ENCODE measurements at places on chromosomes 7 and 10. TPM values are rescaled to one million over a fixed set of nuclear protein-coding genes. Genes with fewer than 3 reads are reported as not detected.

Gene FRMPD2
- total RNA-seq: not detected

Gene CHAT
- not detected for total RNA-seq

Gene SPDYE16
- 0.14 TPM for total RNA-seq

Gene GPR85
- 0.16 TPM for total RNA-seq

Gene ODAD2
- 0.56 TPM for total RNA-seq

Gene ARHGEF5
- 13.3 TPM for total RNA-seq

Gene HPSE2
- not detected for total RNA-seq

Gene HIPK2
- 16.1 TPM for total RNA-seq

Gene SLC25A13
- 14.5 TPM for total RNA-seq

- DNase-seq: no peak
Observed at GRCh38 chr10:92241158-92241500, 49.7 kb downstream of the CPEB3 start.

- DNase-seq: no peak
Observed at GRCh38 chr7:111517549-111517951, 44.7 kb downstream of the IMMP2L start.

DNA sequence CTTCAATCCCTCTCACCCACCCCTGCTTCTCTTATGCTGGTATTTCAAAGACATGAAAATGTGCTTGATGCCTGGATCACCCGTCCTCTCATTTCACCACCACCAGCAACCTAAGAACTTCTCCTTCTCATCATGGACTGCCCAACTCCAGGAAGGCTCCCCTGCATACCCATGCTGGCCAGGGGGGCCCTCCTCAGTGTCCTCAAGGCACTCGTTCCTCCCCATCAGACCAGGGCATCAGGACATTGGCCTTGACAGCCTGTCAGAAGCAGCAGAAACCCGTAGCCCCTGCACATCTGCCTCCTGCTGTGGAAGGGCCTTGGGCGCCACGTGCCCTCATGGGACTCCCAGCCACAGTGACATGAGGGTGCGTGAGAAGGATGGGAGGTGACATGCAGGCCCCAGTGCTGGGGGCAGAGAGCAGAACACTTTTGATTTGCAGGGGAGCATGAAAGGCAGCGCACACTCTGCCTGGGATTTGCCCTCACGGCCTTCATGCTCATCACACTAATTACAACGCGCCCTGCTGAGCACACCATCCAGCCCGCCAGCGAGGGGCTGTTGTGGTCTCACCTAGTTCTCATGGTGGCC is 1.9 kb upstream of the HSPA12A start:
- DNase-seq: no peak

DNA sequence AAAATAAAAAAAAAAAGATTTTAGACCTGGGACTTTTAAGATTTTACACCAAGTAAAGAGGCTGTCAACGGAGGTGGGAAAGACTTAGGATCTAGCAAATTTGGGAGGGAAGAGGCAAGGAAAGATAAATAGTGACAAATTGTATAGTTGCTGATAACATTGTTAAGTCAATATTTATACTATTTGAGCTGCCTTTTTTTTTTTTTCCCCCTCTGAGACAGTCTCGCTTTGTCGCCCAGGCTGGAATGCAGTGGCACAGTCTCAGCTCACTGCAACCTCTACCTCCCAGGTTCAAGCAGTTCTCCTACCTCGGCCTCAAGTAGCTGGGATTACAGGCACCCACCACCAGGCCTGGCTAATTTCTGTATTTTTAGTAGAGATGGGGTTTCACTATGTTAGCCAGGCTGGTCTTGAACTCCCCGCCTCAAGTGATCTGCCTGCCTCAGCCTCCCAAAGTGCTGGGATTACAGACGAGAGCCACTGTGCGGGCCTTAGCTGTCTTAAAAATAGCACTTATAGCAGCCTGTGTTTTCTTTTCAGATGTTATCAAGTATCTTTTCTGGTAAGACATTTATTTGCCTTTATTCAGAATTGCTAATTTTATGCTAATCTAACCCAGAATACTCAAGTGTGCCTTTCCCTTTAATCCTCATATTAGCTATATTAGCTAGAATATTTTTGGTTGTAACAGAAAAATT is 94.5 kb downstream of the MMRN2 start:
- no peak for DNase-seq

DNA sequence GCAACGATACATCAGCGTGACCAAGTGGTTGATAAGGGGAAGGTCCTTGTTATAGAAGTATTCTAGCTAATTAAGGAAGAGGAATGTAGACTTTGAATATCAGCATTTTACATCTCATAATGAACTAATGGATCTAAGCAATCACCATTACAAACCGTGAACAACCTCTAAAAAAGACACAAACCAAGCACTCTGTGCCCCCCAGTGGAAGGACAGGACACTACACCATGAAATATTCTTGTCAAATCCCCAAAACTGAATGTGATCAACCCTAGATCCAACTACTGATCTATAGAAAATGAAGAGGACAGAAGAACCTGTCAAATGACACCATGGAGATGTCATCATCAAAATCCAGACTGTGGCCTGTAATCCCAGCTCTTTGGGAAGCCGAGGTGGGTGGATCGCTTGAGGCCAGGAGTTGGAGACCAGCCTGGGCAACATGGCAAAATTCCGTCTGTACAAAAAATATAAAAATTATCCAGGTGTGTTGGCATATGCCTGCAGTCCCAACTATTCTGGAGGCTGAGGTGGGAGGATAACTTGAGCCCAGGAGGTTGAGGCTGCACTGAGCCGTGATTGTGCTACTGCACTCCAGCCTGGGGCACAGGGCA is 111.3 kb upstream of the CARD11 start:
- DNase-seq: peak; percentile 35

DNA sequence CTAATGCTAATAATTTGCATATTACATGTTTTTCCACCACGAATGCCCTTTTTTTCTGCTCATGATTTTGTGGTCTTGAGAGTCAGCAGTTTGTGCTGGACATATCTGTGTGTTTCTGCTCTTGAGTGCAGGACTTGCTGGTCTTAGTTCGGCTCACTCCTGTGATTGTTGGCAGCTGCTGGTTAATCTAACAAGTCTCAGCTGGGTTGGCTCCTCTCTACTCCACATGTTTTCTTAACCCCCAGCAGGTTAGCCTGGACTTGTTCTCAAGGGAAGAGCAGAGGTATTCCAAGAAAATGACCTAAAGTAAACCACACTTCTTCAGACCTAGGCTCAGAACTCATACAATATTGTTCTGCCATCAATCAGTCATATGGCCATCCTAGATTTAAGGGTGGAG is 1238.9 kb downstream of the XPNPEP1 start:
- no peak for DNase-seq

DNA sequence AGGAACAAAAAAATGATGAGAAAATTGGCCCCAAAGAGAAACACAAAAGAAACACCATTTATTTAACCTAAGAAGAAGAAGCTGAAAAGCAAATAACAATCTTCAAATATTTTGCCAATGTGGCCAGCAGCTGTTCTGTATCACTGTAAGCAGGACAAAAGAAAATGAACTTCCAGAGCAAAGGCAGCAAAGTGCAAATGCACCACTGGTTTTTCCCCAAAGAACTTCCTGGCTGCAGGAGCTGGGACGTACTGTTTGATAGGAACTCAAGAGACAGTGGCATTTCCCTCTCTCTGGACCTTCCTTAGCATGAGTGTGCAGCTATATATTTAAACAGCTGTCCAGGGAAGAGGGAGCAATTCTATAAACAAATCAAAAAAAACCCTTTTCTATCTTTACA is 60.4 kb downstream of the RNLS start:
- DNase-seq: no peak

GRCh38 chr7:111108496-111108895 is 17.6 kb downstream of the LRRN3 start:
- no peak for DNase-seq

- DNase-seq: no peak
Observed at GRCh38 chr10:122657729-122658128, 41.9 kb downstream of the C10orf120 start.

DNA sequence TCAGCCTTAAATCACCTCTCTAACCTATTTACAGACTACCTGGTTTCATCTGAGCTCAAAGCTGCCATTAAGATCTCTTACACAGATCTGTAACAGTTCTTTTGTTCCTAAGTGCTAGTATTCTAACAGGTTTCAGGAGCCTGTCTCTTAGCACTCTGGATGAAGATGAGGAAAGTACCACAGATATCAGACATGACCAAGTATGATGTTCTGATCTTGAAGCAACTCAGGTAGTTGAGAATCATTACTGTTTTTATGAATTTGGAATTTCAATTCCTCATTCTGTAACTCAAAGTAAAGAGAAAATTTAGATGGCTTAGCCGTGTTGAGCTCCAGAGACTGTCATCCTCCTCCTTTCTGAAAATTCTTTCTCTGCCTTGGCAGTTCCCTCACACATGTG is 30.8 kb downstream of the CCDC186 start:
- DNase-seq: no peak

DNA sequence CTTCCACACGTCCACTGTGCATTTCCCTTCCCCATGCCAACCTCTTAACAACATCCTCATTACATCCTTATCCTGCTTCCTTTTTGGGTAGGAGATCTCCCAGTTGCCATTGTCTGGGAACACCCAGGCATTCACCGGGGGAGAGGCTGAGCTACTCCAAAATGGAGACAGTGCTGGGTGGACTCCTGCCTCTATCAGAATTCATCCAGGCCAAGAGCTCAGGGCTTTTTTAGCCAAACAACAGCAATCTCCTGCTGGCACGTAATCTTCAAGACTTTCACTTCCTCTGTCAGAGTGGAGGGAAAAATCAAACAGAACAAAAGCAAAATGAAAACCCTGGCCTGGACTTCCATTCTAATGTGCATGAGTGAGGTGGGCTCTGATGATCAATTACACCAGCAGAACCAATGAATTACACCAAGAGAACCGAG is 245.0 kb downstream of the PRPF18 start:
- no peak for DNase-seq

DNA sequence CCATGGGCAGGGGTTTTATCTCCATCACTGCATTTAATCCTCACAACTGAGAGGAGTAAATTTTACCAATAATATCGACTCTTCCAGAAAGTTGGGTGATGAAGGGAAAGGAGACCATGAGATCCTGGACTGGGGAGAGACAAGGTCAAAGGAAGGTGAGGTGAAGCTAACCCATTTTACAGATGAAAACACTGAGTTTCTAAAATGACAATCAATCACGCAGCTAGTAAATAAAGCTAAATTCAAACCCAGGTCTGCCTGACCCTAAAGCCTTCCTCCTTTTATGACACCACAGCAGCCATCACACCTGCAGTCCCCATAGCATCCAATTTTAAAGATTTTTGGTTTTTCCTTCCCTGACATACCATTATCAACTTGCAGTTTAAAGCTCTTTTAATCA is 64.0 kb upstream of the SLF2 start:
- no peak for DNase-seq

DNA sequence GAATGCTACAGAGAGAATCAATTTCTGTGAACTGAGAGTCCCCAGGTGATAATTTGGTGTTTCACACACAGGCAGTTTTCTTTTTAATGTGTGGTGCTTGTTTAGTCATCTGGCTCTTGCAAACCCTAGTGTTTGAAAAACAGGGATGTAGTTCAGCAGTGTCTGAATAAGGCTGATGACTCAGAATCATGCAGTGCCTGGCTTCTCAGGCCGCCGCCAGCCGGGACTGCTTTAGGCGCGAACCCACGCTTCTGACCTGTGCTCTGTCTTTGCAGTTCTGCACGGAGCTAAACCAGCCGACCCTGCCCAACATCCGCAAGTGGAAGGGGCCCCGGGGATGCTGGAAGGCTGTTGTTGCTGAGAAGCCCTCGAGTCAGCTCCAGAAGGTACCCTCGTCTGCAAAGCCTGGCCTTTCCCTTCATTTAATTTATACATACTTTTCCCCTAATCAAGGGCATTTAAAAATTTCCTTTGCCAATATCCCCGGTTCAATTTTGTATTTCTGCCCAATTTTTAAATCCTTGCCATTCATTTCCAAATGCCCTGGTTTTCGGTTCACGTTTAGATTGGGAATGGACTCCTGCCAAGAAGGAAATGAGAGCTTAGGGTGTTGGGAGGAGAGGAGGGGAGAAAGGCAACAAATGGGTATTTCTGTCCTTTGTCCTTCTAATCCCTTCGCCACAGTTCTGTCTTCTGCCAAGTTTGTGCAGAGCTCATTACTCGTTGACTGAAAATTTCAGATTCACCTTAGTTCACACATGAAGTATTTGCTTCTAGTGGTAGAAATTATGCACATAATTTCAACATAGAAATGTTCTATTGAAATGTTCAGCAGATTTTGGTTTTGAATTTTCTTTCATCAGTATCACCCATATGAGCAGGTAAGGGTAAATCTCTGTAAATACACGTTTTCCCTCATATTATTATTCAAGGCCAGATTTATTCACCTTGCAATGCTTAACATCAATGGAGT is 108.5 kb upstream of the ANLN start:
- no peak for DNase-seq

GRCh38 chr10:6999232-6999925 is 411.5 kb downstream of the SFMBT2 start:
- DNase-seq: no peak

- no peak for DNase-seq
Observed at GRCh38 chr7:79217468-79217867, 236.0 kb downstream of the MAGI2 start.

DNA sequence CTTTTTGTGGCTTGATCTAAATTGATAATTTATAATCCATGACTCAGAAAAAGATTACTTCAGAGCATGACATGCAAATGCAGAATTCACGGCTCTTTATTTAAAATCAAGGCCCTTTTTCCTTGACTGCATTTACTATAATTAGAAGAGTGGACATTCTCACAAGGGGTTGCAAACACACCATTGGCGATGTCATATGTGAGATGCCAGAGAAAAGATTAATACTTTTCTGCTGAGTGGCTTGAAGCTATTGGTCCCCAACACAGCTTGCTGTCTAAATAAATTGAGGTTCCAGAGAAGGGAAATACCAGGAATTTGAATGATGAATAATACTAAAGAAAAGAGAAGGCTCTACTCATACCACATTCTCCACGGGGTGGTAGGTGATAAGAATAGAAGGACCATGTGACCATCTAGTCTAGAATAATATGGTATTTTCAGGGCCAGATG is 78.7 kb upstream of the ARID5B start:
- no peak for DNase-seq

- DNase-seq: no peak
Observed at GRCh38 chr7:122831436-122831835, 54.8 kb downstream of the CADPS2 start.

DNA sequence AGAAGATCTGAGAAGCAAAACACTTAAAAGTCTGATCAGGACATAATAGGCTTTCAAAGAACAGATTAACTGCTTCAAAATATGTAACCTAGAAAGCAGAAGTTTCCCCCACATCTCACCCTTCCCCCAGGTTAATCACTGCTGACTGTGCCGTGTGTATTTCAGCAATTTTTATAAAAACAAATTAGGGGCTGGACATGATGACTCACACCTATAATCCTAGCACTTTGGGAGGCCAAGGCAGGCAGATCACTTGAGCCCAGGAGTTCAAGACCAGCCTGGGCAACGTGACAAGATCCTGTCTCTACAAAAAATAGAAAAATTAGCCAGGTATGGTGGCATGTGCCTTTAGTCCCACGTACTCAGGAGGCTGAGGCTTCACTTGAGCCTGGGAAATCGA is 67.6 kb upstream of the GATA3 start:
- DNase-seq: no peak
